ENCODE measurements at places on chromosomes 12 and 14.
A peak's percentile ranks its signal among the peaks of the same experiment; 100 is the strongest.

GRCh38 chr14:69263771-69264170 lies 3.8 kb downstream of the GALNT16 start:
- DNase-seq = no peak

DNA sequence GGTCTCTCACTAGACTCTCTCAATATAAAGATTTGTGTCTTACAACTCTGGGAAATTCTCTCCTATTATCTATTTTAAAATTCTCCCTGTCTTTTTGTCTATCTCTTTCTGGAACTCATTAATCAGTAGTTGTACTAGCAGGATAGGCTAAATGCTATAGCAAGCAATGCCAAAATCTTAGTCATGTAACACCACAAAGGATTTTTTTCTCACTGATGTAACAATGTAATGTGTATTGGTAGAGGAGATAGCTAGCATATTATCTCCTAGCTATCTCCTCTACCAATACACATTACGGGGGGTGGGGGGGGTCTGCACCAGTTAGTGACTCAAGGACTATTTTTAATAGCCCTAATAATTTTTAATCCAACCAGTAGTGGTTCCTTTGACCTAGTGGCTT lies 225.4 kb downstream of the KLHL28 start:
- no peak for DNase-seq

- no peak for DNase-seq
Observed at GRCh38 chr14:95250140-95250769, 69.5 kb downstream of the CLMN start.

DNA sequence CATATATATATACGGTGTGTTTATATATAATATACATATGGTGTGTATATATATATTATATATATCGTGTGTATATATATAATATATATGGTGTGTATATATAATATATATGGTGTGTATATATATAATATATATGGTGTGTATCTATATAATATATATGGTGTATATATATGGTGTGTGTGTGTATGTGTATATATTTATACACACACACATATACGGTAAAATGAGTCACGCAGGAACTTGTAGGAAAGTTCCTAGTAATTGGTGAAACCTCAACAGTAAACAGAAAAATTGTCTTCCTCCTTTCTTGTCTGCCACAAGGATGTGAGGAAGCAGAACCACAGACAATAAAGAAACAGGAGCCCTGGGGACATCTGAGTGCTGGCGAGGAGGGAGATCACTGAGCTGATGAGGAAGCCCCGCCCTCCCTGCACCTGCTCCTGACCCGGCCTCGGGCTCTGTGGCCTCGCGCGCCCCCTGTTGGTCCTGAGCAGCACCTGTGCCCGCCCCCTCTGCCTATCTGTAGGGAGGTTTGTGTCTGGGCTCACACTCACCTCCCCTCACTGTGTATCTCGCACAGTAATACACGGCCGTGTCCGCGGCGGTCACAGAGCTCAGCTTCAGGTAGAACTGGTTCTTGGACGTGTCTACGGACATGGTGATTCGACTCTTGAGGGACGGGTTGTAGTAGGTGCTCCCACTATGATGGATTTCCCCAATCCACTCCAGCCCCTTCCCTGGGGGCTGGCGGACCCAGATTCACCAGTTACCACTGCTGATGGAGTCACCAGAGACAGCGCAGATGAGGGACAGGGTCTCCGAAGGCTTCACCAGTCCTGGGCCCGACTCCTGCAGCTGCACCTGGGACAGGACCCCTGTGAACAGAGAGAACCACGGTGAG lies 1079.4 kb downstream of the TMEM121 start:
- DNase-seq = peak; percentile 70

GRCh38 chr12:117437516-117438255 lies 76.3 kb upstream of the NOS1 start:
- DNase-seq = no peak

- DNase-seq = no peak
Observed at GRCh38 chr14:101072945-101073597, 169.5 kb upstream of the RTL1 start.

DNA sequence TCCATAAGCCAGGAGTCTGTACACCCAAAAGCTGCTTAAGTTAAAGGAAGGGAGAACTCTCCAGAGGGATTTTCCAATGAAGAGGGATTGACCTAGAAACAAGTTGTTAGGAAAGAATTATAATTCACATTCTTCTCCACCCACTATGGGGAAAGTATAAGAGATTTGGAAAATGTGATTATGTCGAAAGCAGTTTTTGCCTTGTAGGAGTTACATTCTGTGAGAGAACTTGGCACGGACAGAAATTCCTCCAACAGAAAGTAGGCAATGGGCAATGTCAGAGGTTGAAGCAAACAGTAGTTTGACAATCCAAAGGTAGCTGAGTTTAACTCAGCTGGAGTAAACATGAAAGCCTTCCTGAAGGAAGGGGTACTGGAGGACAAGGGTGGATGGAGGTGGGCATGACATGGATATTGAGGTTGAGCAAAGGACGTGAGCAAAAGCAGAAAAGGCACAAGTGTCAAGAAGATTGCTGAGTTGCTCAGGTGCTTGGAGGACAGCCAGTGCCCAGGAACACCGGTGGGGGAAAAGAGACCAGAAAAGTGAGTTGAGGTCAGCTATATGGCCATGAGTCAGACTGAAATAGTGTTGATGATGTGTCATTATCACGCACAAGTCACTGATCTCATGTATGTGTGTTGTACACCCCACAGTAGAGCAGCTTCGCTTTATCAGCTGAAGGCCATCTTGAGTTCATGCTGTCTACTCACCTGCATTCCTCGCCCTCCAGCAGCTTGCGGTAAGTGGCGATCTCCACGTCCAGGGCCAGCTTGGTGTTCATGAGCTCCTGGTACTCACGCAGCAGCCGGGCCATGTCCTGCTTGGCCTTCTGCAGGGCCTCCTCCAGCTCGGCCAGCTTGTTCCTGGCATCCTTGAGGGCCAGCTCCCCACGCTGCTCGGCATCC lies 4.0 kb downstream of the KRT5 start:
- no peak for DNase-seq

- DNase-seq = no peak
Observed at GRCh38 chr14:58865514-58866281, 227.9 kb downstream of the DACT1 start.

GRCh38 chr12:54011665-54012532 lies 3.1 kb downstream of the HOXC8 start:
- DNase-seq = no peak

GRCh38 chr14:91674911-91675310 lies 57.0 kb downstream of the CATSPERB start:
- DNase-seq = no peak

DNA sequence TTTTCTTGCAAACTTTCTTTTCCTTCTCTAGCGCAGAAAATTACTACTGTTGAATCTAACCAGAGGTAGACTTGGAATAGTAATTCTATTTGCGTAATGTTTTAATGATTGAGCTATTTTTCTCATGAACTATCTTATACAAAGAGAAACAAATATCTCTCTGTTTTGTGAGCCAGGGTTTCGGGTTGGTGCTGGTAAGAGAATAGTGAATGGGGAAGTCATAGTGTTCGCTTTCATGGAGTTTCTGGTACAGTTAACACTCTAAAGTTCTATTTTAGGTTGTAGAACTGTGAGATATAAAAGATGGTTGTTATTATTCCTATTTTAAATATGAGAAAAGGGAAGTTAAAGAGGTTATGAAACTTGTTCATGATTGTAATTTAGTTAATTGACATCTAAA lies 6.6 kb downstream of the CLEC1B start:
- no peak for DNase-seq

- DNase-seq = peak; percentile 83
Observed at GRCh38 chr12:12441843-12442461, 85.1 kb downstream of the BORCS5 start.

GRCh38 chr14:69685716-69686115 lies 74.3 kb downstream of the SUSD6 start:
- peak; percentile 24 for DNase-seq

DNA sequence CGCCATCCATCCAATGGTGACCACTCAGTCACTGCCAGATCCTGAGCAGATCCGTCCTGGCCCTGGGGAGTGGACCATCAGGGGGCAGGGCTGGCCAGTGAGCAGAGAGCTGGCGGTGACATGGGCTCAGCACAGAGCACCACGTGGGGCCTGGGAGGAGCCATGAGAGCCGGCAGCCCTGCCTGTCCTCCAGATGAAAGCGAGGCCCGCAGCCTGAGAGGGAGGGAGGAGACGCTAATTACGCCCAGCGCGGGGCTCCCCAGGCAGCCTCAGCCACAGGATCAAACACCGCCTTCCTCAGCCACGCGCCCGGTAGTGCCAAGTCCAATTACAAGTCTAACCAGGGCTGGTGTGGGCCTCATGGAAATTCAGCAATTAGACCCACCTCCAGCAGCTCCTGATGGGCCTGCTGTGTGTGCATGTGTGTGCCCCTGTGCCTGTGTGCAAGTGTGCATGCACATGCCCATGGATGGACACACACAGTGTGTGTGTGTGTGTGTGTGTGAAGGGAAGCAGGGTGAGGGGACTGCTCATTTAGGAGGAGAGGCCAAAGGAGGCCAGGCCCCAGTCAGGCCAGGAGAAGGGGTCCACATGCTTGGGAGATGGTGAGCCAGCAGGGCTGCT lies 68.0 kb downstream of the KIF26A start:
- no peak for DNase-seq

GRCh38 chr12:58777815-58778214 lies 142.5 kb downstream of the LRIG3 start:
- DNase-seq = no peak

GRCh38 chr14:62146030-62146429 lies 383.8 kb downstream of the SNAPC1 start:
- no peak for DNase-seq

- no peak for DNase-seq
Observed at GRCh38 chr12:2634471-2634870, 160.3 kb upstream of the FKBP4 start.

- DNase-seq = no peak
Observed at GRCh38 chr12:67765776-67766766, 117.5 kb downstream of the DYRK2 start.

GRCh38 chr12:93025145-93026103 lies 96.3 kb upstream of the EEA1 start:
- no peak for DNase-seq

DNA sequence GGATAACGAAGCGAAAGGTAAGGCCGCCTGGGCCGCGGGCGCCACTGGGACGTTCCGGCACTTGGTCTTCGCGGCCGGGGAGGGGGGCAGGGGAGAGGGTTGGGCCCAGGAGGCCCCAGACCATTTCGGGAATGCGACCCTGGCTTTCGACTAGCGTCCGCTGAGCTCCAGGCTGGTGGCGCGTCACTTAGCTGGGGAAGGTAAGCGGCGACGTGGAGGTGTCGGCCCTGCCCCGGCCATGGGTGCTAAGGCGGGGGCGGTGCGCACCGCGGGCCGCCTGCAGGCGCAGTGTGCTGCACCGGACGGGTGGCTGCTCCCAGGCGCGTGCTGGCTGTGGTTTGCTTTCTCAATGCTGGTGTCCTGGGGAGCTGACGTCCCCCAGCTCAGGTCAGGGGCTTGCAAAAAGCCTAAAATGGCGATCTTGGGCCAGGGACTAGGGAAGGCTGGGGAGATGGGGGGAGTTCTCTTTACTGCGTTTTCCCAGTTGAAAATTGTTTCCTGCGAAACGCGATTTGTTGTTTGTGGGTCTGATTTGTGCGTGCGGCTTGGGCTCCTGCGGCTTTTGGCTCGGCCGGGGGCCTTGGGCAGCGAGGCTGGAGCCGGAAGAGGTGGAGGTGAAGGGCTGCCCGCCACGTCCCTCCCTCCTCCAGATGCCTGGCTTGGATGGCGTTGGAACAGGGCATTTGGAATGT lies 1.2 kb downstream of the HOXC10 start:
- DNase-seq = no peak

DNA sequence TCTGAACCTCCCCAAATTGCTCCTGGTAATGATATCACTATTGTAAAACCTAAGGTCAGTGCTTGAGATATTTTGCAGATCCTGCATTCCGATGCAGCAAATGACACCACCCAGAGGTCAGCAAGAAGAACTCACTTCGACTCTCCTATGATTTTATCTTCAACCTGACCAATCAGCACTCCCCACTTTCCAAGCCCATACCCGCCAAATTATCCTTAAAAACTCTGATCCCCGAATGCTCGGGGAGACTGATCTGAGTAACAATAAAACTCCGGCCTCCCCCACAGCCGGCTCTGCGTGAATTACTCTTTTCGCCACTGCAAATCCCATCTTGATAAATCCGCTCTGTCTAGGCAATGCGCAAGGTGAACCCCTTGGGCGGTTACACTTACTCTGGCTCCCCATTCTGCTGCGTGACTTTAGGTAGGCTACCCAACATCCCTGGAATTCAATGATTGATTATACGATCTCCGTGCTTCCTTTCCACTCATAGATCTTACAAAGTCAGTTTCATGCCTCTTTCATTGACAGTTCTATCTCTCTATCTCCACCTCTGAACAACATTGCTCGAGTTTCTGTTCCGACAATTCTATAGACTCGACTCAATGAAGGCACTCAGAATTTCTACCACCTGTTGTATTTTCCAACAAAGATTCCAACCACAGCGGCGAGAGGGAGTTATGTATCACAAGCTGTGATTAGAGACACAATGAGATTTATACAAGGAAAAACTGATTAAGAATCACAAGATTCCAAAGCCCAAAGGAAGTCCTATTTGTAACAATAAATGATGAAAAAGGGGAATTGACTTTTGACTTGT lies 939 bp downstream of the NPC2 start:
- no peak for DNase-seq

GRCh38 chr12:66087365-66087943 lies 43.1 kb downstream of the LLPH start:
- DNase-seq = peak; percentile 40

DNA sequence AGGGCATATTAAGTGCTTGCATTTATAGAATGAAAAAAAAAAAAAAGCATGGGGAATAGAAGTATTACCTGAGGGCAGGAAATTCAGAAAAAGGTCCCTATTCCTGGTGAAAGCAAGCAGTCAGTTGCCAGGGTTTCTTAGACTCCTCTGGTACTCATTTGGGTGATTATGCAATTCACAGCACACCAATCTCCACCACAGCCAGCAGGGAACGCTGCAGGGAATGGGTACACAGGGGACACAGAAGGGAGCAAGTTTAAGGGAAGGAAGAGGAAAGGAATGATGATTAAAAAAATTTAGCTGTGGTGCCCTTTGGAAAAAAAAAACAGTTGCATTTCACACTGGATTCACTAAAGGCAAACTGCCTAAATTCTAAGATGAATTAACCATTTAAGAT lies 14.2 kb downstream of the BLTP3B start:
- DNase-seq = no peak

Data from CD4-positive, alpha-beta T cell treated with Interleukin-15 for 4 hours (primary cell).